ENCODE measurements at places on chromosomes 13 and 19.

DNA sequence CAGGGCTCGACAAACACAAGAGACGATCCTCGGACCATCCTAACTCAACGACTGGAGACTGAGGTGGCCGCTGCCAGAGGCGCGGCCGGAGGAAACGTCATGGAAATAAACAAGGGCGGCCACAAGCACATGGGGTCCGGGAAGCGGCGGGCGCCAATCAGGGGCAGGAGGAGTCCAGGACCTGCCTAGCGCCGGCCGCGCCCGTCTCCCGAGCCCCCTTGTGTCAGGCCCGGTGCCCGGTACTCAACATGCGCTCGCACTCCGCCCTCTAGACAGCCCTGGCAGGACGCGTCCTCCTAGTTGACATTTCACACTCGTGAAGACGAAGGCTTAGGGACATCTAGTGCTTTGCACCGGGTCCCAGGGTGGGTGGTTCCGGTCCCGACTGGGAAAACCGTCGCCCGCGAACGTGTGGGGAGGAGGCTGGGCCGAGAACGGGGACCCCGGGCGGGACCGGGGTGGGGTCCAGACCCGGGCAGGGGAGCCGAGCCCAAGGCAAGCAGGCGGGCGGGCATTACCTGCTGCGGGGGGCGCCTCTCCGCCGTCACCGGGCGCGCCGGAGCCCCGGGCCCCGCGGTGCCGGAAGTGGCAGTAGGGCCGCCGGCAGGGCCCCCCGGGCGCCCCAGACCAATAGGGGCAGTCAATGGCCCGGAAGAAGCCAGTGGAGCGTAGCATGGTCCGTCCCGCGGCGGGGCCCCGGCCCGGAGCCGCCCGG is 442 bp downstream of the REXO1 start:
- peak; percentile 35 for DNase-seq

- no peak for DNase-seq
These were observed 58.8 kb downstream of the TNFRSF19 start for GRCh38 chr13:23628765-23629565.

DNA sequence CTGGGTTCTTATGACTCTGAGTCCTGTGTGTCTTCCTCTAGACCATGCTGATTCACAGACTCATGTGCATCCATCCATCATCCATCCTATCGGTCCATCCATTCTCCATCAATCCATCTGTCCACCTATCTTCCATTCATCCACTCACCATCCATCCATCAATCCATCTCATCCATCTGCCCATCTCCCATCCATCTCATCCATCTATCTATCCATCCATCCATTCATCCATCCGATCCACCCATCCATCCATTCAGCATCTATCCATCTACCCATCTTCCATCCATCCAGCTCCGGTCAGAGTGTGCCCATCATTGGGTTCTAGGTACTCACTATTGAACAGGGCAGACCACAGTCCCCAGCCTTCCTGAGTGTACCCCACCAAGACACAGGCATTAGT is 75.6 kb downstream of the SLC7A1 start:
- DNase-seq, result no peak

GRCh38 chr19:28305513-28305912 is 907.4 kb downstream of the UQCRFS1 start:
- no peak for DNase-seq

DNA sequence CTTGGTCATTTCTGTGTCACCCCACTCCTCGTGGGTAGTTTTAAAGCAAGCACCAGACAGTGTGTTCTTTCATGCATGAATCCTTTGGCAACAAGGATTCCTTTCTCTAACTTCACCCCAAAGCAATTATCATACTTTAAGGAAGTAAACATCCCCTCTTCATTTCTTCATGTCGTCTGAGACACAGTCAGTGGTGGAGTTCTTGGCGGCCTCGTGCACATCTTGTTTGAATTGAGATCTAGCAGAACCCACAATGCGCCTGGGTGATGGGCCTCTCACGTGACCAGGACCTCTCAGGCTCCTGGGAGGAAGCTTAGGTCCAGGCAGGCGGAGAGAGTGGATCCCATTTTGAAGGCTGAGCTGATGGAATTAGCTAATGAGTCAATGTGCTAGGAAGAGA is 2.6 kb downstream of the ACSBG2 start:
- DNase-seq, result no peak

- DNase-seq, result no peak
These were observed 15.8 kb downstream of the PRODH2 start for GRCh38 chr19:35796645-35797542.

GRCh38 chr13:38590796-38591507 is 95.9 kb upstream of the FREM2 start:
- DNase-seq, result no peak

GRCh38 chr13:102968572-102969228 is 97.5 kb downstream of the SLC10A2 start:
- DNase-seq, result no peak

GRCh38 chr13:22357132-22357531 is 686.3 kb downstream of the FGF9 start:
- no peak for DNase-seq

DNA sequence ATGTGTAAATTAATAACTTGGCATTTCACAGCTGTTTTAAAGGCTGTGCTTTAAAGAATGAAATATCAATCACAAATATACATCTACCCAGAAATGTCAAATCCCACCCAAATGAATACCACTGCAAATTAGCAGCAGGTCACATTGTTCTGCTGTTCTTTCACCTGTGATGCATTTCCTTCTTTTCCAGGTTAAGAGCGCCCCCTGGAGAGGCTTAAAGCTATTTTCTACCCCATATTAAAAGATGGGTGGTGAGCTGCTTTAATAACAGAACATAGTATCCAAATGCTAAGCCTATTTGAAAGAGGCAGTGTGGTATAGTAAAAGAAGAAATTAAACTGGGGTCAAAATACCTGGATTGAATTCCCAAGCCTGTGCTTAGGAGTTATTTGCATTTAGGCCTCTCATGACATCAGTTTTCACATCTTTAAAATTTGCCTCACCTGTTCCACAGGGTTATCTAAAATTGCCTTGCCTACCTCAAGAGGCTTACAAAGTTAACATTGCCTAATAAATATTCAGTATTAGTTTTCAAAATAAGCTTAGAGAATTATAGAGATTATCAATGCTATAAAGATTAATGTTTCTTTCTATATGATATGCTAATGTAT is 396.9 kb upstream of the SLITRK5 start:
- peak; percentile 6 for DNase-seq

DNA sequence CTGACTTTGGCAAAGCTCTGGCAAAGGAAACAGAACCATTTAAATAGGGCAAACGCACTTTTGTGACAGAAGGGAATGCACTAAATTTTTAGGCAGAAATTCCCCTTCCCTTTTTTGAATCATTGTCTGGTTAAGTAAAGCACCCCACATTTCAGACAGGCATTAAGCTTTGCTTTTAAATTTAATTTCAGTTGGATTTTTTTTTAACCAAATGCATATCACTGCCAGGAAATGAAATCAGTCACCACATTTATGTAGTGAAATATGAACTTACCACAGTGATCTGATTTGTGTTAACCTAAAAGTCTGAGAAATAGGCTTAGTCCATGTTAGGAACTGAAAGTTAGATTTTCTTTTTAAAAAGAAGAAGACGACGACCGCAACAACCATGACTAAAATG is 10.8 kb downstream of the GPR183 start:
- DNase-seq, result no peak

DNA sequence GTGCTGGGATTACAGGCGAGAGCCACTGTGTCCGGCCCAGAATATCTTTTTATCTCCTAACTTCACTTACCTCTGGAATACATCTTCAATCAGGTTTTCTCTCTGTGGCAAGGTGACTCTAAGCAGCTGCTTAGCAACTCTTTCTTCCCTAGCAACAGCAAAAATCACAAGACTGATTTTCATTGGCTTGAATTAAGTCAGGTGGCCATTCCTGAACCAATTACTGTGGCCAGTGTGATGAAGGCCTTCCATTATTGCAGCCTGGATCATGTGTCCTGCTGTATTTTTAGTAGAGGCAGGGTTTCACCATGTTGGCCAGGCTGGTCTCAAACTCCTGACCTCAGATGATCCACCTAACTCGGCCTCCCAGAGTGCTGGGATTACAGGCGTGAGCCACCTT is 9.0 kb upstream of the LTBP4 start:
- DNase-seq, result no peak

GRCh38 chr13:102128216-102128810 is 273.5 kb downstream of the FGF14 start:
- DNase-seq, result no peak

DNA sequence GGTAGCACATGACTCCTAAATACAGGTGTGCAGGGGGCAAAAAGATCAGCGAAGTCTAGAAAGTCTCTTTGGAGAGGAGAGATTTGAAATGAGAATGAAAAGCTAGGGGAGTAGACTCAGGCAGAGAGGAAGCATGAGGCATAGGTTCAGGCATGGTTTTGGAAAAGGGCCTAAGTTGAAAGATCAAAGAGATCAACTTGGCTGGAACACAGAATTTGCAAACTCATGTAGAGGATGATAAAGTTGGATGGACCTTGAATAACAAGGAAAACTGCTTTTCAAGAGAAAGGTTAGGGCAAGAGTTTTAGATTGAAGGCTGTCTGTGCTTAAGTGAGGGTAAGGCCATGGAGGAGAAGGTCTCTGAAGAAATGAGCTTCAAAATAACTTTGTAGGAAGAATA is 47.4 kb upstream of the UBAC2 start:
- no peak for DNase-seq

DNA sequence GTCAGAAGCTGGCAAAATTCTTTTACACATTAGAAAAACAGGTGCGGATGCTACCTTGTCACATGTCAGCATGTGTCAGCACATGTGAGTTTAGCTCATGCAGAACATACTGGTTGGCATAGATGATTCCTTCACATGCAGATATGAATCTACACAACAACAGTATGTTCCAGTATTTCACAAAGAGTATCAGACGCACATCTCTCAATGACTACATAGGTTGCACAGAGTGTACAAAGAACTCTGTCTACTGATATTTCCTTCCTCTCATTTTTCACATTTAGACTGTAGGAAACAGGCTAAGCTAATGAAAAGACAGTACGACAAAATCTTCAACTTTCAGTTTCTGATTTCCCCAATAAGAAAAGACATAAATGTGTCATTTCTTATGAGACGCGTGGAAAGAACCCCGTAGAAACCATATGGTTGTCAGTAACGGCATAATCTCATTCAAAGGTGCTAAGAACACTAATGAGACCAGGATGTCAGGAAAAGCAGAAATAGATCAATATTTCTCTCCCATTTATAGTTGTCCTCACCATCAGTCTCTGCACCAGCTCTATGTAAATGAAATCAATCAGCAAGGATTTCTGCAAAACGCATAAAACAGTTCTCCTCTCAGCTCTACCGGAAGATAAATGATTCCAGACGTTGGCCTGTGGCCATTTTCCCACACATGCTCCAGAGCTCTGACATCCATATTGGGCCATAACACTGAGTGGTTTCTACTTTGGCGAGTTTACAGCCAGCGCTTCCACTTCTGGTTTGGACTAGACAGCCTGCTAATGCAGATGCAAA is 81.2 kb downstream of the STARD13 start:
- DNase-seq, result no peak

GRCh38 chr19:48455908-48456562 is 661 bp downstream of the KCNJ14 start:
- no peak for DNase-seq

DNA sequence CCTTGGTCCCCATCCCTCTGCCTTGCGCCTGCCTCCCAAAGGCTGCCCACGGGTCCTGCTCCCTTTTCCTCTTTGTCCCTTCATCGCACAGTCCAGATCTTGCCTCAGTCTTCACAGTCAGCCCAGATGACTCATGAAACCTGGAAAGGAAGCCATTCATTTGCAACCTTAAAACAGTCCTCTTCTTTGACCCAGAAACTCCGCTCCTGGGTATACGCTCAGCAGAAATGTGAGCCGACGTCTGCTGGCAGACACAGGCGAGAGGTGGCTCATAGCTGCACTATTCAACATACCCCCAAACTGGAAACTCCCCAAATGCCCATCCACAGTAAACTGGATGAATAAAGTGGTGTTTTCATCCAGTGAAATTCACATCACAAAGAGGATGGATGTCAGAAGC is 13.6 kb upstream of the PEPD start:
- no peak for DNase-seq

GRCh38 chr13:49502954-49503353 is 7.2 kb downstream of the PHF11 start:
- DNase-seq, result no peak

- no peak for DNase-seq
These were observed 71.1 kb downstream of the PIBF1 start for GRCh38 chr13:72853000-72853399.

DNA sequence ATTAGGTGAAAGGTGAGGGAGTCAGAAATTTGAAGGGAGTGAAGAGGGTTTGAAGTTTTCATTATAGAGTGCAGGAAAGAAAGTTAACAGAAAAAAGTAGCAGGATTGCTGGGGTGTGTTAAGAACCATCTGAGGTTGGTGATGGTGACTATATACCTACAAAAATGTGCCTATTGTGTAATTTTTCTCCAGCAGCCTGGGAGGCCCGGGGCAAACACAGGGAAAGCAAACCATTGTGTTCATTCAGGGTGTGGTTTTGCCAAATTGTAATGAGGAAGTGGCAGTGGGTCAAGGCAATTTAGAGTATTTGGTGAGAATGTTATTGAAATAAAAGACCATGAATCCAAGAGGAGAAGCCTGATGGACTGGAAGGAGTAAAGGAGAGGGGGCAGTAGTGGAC is 8.2 kb upstream of the SUCLA2 start:
- DNase-seq, result no peak

GRCh38 chr13:21020176-21020575 is 41.2 kb downstream of the LATS2 start:
- no peak for DNase-seq

Data from activated T-cell treated with anti-CD3 and anti-CD28 coated beads for 48 hours (primary cell).